CD4-positive, alpha-beta T cell treated with Interleukin-17A for 4 hours (primary cell): ENCODE measurements at places on chromosomes 3 and 15.

GRCh38 chr3:104523136-104523535 lies 843.6 kb upstream of the ALCAM start:
- DNase-seq: no peak

- no peak for DNase-seq
Observed at GRCh38 chr3:132135628-132136333, 101.0 kb upstream of the CPNE4 start.

- DNase-seq: no peak
Observed at GRCh38 chr3:176428552-176428951, 768.7 kb downstream of the TBL1XR1 start.

GRCh38 chr3:120497818-120498217 lies 47.0 kb upstream of the FSTL1 start:
- no peak for DNase-seq

GRCh38 chr3:64187065-64187959 lies 38.0 kb downstream of the PRICKLE2 start:
- no peak for DNase-seq

DNA sequence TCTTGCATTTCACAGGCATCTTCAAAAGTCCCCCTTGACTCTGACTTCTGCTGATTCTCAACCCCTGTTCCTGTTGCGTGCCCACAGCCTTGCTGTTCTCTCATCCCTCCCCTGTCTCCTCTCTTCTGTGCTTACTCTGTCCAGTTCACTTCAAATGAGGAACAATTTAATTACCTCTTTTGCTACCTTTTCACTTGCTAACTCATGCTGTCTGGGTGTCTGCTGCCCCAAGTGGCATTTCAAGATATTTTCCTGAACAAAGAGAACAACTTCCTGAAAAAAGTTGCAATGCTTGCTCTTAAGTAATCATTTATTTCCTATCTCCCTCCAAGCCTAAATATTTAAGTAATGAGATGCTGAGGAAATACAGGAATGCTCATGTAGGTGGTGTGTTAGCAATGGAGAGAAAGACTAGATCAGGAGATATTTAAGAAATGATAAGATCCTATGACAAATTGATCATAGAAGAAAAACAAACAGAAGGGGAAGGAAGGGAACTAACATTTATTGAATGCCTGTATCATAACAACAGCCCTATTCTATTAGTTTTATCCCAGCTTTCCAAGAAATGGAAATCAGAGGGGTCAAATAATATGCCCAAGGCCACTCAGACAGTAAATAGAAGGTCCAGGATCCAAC lies 42.2 kb downstream of the SV2B start:
- no peak for DNase-seq

GRCh38 chr3:38006031-38006430 lies 15.4 kb downstream of the VILL start:
- DNase-seq: no peak

GRCh38 chr3:52774066-52774713 lies 3.2 kb upstream of the ITIH1 start:
- no peak for DNase-seq

DNA sequence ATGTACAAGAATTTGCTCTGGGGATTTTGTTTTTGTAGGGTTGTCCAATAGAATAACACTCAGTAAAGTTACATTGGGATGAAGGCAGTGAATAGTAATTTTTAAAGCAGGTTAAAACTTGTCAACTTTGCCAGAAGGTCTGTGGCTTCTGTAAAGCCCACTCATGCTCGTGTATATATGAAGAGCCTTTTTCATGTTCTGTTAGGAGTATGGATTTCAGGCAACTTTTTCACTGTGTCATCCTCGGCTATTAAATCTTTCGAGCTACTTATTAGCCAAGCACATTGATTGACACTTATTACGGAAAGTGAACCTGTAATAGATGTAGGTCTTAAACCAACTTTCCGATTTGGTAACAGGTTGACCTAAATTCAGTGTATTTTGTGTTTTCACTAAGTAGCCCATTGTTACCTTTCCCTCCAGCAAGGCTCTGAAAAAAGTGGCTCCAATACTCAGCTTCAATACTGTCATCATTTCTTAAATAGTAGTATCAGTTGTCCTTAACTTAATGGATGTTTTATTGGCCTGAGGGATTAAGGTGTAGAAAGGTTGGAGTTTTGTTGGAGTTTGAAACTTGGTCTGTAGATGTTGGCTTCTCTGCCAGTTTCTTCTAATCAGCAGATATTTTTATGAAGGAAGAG lies 1.7 kb downstream of the PAK2 start:
- no peak for DNase-seq

DNA sequence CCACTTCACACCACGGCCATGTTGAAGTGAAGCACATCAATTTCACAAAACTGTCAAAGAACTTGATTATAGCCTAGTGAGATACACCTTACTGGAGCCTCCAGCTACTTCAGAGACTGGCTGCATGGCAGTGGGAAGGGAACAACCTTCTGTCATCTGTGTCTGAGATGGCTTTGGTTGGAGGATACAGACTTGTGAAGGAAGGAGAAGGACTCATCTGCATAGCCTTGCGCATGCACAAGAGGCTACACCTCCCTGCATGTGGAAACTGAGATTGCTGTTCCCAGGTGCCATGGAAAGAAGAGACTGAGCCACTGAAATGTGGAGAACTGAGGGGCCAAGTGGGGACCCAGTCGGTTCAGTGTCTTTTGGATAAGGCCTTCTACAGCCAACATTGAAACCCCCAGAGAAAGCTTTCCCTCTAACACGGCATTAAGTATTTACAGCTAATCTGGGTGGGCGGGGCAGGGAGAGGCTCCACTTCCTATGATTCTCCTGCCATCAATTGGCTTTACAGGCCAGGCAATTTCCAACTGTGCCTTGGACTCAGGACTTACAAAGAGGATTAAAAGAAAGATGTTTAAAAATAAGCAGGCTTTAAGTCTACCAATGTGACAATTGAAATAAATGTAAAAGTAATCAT lies 58.8 kb downstream of the IL16 start:
- no peak for DNase-seq

GRCh38 chr3:177061369-177061768 lies 135.9 kb downstream of the TBL1XR1 start:
- no peak for DNase-seq

DNA sequence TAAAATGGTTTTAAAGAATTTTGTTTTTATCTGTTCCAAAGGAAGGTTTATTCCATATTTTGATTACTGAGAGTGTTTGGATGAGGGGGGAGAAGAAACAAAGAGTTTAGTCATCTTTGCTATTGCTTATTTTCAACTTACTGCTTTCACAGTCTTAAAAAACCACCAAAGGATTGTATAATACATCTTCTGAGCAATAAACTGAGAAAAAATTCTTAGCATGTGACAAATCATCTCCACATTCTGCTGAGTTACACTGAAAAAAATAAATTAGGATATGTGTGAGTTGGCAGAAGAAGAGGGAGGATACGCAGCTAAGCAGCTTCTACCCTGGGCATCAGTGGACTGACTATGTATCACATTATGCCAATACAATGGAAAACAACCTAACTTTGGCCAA lies 23.2 kb upstream of the ACTC1 start:
- DNase-seq: no peak
